ENCODE measurements at places on chromosomes 16 and 17.

DNA sequence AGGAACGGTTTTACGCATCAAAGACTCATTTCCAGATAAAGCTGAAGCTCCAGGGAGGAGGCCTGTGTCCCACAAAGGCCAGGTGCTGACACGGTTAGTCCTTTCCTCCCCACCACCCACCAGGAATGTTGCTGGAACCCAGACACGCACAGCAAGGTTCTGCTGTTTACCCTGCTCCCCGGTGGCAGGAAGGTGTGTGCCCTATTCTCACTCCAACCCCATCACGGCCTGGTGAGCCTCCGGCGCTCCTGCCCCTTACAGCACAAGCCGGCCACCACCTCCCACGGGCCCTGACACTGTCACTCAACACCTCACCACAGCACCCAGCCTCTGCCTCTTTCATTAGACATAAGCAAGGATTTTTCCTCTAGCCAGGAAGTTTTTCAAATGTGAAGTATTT, 47.8 kb downstream of the ANKRD11 start:
- DNase-seq: no peak

GRCh38 chr17:52790359-52790955, 631.9 kb upstream of the CA10 start:
- DNase-seq: no peak

GRCh38 chr16:23155445-23156049, 6.3 kb upstream of the USP31 start:
- no peak for DNase-seq

DNA sequence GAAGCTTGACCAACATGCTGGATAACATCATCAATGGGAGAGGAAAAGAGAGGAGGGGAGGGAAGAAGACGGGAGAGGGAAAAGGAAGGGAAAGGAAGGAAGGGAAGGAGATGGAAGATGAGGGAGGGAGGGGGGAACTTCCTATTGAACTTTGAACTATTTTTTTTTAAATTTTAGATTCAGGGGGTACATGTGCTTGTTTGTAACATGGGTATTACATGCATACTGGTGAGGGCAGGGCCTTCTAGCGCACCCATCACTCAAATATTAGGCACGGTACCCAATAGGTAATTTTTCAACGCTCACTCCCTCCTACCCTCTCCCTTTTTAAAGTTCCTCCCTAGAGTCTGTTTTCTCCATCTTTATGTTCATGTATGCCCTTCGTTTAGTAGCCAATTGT, 383.2 kb upstream of the XYLT1 start:
- DNase-seq: no peak

- no peak for DNase-seq
Measured at GRCh38 chr16:73065632-73066330, 17.9 kb upstream of the ZFHX3 start.

DNA sequence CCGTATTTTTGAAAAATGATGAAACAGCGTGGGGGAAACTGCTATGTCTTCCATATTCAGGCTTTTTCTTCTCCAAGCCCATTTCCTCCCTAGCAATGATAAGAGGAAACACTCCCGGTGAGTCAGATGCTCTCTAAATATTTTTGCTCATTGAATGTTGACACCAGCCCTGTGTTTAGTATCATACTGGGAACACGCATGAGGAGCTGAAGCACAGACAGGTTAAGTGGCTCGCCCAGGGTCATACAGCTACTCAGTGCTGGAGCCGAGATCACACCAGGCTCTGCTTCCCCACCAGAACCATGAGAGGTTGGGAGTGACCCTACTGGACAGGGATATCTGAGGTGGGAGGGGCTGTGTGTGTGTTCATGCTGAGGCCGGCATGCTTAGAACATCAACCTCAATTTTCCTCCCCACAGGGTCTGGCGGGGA, 37.8 kb upstream of the ADGRG1 start:
- DNase-seq: peak; percentile 67

DNA sequence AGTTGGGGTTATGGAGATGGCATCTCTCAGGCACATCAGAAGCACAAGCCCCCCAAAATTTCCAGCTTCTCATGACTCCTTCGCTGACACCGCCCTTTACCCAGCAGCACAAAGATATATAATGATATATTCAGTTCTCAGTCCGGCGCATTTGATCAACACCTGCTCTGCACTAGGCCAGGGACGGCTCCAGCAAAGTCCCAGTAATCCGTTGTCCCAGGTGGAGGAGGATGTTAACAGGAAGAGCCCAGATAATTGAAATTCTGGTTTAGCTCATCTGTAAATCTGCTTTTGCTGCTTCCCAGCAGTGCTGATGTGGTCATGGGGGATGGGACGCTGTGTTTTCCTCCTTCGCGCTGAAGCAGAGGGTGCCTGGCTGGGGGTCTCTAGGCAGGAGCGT, 131.5 kb downstream of the OR1D5 start:
- DNase-seq: no peak

DNA sequence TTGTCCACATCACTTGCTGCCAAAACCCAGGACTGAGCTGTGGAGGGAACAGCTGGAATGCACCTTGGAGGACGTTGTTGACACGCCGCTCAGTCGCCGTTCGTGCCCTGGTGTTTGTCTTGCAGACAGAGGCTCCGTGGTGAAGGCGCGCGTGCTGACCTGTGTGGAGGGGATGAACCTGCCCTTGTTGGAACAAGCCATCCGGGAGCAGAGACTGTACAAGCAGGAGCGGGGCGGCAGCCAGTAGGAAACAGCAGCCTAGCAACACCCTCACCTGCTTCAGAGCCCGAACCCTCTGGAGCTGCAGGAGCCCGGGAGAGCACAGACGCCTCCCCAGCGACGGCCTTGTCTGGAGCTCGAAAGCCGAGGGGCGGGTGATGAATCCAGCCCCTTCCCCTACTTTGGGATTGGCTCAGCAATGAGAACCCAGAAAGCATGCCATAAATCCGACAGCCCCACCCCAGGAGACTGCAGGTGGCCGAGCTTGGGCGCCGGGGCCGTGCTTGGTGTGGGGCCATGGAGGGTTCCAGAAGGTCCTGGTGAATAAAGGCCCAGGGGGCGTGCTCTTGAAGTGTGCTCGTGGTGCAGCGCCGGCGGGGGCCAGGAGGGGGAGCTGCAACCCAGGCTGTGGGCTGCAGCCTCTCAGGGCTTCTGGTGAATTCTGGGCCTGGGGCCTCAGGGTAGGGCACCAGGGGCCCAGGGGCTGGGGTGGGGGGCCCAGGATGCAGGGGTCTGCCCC, 470 bp upstream of the CDK3 start:
- no peak for DNase-seq

GRCh38 chr17:56912105-56912999, 1.5 kb downstream of the TRIM25 start:
- DNase-seq: no peak

DNA sequence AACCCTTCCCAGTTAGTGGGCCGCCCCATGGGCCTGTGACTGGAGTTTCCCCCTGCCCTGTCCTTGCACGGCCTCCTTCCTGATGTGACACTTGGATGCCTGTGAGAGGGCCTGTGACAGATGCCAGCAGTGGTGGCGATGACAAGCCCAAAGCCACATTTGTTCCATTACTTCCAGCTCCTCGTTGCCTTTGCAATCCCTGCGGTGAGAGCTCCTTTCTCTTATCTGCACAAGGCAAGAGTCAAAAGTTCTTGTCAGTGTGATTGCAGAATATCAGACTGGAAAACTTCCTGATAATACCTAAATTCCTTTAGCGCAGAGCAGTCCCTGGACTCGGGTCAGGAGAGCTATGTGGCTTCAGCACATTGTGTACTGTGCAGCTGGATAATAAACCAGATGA, 54.4 kb upstream of the ARHGAP44 start:
- no peak for DNase-seq

DNA sequence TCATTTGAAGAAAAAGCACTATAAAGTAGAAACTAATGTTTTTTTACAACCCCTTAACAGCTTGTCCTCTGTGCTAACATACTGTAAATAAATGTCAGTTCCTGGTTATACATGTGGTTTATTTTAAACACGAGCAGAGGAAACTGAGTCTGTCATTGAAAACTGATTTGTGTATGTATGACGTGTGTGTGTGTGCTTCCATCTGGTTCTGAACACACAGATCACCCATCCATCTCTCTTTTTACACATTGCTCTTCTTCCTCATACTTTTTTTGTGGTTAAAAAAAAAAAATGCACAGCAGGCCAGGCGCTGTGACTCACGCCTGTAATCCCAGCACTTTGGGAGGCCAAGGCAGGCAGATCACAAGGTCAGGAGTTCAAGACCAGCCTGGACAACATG, 49.5 kb downstream of the ZNF423 start:
- DNase-seq: no peak
